Trophoblast cell (in vitro differentiated cells and primary cell): ENCODE measurements at places on chromosomes 1 and 21.

GRCh38 chr1:92698932-92699331, 86.0 kb downstream of the EVI5 start:
- DNase-seq, result no peak

- DNase-seq, result no peak
Measured at GRCh38 chr1:10428984-10429383, 1.2 kb upstream of the CENPS start.

GRCh38 chr1:206847946-206848345, 17.5 kb upstream of the IL20 start:
- DNase-seq, result no peak

DNA sequence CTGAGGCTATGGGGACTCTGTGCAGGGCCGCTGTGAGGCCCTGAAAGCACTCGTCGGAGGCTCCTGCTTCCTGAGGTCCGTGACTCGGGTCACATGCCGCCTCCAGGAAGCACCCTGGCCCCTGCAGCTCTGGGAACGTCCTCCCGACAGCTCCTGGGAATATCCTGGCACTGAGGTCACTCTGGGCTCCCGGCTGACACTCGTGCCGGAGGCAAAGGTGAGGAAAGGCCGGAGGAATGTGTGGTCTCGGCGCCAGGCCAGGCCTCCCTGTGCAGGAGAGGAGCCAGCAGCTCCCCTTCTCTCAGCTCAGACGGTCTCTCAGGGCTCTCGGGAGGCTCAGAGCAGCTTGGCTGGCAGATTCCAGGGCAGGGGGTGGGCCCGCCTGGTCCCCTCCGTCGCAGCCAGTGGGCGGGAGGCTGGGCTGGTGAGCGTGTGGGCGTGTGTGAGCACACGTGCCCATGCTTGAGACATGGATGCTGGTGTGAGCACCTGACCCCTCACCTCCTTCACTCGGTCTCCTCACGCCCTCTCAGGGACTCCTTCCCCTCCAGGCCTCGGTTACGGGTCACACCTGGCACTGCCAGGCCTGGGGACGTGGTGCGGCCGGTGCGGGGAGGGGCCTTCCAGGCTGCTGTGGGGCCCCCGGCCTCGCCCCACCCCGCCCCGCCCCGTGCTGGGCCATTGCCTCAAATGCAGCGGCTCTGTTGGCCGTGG, 5.5 kb upstream of the RNF223 start:
- peak; percentile 99 for DNase-seq

- DNase-seq, result no peak
Measured at GRCh38 chr1:92690212-92690906, 94.5 kb downstream of the EVI5 start.

GRCh38 chr1:62597281-62597680, at the start of gene ANGPTL3:
TSS of gene ANGPTL3 (plus strand) at chr1:62597520. CDS start at chr1:62597567, 47 bp downstream.
- no peak for DNase-seq

DNA sequence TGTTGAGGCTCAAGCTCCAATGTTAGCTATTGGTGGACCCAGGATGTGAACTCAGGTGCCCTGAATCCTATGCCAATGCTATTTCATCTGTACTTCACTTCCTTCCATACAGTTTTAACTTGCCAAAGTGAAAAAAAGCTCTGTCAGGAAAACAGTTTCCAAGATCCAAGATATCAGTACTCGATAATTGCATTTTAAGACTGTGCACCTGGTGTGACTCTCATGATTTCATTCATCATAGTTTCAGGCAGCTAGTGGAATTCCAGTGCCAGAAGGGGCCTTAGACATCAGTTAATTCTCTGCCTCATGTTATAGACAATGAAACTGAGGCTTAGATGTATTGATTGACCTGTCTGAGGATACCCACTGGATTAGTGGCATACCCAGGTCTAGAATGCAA, 26.5 kb upstream of the LEPR start:
- DNase-seq, result no peak

GRCh38 chr1:39635205-39635870, 4.1 kb downstream of the HEYL start:
- DNase-seq, result no peak

DNA sequence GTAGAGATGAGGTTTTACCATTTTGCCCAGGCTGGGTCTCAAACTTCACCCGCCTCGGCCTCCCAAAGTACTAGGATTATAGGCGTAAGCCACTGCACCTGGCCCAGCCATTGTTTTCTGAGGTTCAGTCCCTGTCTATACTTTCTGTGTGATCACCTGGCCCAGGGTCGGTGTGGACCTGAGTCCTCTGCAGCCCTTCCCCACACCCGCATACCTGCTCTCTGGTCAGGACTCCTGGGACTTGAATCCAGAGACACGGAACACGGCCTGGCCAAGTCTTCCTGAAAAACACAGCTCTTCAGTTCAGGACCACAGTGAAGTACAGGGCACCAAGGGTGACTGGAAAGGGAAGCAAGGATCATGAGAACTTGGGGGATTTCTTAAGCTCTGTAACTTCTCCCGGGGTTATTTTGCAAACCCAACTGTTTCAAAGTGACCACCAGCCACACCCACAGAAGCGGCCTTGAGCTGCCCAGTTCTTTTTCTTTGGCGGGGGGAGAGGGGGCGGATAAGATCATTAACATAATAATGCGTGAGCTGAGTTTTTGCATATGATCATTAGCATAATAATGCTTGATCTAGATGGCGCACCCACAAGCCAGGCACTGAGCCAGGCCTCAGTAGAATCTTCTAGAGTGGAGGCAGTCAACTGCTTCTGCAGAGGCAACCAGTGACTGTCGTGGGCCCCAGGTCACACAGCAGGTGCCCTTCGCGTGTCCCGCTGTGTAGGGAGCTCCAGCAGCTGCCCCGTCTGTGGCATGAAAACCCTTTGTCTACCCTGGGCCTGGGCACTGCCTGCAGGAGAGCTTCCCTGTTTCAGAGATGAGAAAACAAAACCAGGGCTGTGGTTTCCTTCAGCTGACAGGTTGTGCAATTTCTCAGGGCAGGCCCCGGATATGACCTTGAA, 1.7 kb upstream of the NADK start:
- DNase-seq, result peak; percentile 46

- DNase-seq, result no peak
Measured at GRCh38 chr21:42688841-42689371, 35.5 kb downstream of the PDE9A start.

DNA sequence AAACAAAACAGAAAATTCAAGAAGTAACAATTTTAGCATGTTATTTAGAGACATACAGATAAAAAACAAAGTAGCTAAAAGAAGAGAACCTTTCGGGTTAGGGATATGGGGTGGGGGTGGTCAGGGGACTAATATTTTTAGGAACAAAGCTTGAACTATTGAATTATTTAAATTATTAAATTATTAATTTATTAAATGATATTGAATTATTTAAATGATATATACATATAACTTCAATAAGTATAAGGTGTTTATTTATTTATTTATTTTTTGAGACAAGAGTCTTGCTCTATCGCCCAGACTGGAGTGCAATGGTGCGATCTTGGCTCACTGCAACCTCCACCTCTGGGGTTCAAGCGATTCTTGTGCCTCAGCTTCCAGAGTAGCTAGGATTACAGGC, 36.0 kb downstream of the EIF2B3 start:
- no peak for DNase-seq

DNA sequence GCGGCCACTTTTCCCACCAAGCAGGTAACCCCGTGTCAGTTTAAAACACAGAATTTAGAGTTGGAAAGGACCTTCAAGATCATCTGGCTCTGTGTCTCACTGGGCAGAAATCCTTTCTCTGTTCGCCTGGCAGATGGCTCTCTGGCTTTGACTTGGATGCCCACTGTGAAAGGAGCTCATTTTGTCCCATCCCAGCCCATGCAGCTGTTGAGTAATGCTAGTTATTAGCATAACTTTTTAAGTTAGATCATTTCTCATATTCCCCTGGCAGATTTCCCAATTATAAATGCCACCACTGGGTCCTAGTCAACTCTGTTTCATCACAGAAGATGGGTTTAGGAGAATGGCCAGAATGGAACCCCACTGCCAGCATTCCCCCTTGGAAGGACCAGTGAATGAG, 55.9 kb downstream of the SLC35F3 start:
- no peak for DNase-seq

DNA sequence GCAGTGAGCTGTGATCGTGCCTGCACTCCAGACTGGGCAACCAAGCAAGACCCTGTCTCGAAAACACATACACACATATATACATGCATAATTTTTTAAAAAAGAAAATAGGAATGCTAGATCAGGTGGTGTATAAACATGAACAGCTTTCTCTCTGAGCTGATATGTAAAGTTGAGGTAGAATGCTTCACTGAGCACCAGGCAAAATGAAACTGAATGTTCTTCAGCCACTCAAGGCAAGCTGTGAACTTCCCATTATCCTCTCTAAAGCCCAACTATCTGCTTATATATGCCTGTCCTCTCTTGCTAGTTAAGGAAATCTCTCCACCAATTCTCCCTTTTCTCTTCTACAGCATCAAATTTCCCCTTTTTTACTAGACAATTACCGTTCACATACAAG, 93.0 kb downstream of the NUF2 start:
- no peak for DNase-seq

- no peak for DNase-seq
Measured at GRCh38 chr1:26733982-26734381, 38.2 kb downstream of the ARID1A start.

DNA sequence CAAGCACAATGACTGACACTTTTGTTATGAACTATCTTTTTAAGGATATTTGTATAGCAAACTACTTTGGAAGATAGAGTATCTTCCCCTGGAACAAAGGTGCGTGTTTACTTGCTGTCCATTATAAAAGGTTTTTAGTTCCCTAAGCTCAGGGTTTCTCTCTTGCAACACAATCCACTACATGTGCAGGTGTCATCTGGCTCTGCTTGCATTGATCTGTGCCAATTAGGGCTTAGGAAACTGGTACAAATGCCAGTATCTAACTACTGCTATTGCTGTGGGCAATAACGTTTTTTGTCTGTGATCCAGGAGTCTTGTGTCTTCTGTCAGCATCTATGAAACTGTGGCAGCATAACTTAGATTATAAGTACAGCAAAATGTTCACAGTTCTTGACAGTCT, 68.3 kb upstream of the ABCD3 start:
- DNase-seq, result no peak

GRCh38 chr1:168582688-168583336, 6.4 kb downstream of the XCL1 start:
- peak; percentile 14 for DNase-seq
